ENCODE measurements at places on chromosomes 5 and 9.

GRCh38 chr9:137172901-137173795 is 1.3 kb upstream of the TMEM210 start:
- no peak for DNase-seq

- no peak for DNase-seq
Observed at GRCh38 chr5:24215114-24215513, 429.7 kb downstream of the CDH10 start.

DNA sequence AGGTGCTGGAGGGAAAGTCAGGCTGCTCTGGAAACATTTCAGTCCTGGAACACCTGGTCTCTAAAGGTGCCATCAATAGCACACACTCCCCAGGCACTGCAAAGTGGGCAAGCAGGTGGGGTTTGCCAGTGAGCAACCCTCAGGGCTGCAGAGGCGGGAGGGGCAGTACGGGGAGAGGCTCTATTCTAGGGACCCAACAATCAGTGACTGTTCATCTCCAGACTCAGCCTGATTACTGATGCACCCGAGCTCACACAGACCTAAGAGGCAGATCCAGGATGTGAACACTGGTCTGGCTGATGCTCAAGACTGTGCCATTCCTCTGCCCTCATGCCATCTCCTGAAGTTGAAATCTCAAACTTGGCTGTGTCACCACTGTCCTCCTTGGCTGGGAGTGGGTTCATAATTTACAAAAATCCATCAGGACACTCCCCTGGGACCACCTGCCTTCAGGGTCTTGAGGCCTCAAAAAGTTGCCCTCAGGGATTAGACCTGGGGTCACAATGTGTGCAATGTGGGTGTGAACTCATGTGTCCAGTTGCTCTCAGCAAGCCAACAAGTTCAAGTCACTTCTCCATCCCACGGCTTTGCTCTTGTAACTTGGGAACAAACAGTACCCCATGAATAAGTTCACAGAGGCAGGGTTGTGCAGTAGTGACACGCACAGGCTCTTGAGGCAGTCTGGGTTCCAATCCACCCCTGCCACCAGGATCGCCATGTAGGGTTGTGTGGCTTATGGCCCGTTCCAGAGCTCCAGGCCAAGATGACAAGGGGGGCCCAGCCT is 19.9 kb upstream of the KCNMB1 start:
- DNase-seq = no peak

GRCh38 chr5:170508036-170508435 is 4.2 kb downstream of the KCNIP1 start:
- DNase-seq = no peak

DNA sequence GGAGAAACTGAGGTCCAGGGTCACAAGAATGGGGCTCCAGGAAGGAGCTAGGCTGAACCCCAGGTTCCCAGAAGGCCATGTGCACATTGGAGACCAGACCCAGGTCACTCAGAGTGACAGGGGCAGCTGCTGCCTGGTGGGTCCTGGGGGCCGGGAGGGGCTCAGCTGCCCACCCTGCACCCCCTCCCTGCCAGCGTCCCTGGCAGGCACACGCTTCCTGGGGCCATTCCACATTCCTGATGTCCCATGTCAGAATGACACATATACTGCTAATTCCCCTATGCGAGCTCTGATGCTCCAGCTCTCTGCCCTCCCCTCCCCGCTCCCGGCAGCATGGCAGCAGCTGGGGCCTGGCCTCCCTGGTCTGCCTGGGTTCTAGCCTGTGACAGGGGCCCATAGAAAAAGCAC is 14.0 kb downstream of the FGFR4 start:
- DNase-seq = no peak

GRCh38 chr5:150468206-150468605 is 18.7 kb upstream of the RPS14 start:
- DNase-seq = no peak

DNA sequence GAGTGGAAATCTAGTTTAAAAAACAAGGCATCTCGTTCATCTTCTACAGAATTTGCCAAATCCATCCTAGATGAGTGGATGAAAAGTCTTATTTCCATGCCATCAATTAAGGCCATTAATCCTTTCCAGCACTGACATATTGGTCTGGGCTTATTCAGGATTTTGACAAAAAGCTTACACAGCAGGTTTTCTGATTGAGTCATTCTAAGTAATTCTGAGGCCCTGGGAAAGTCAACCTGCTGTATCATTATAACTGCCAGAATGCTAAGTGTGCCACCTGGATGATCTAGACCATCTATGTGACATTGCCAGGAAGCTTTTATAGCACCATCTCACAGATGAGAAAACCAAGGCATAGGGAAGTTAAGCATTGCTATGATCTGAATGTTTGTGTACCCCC is 132.1 kb upstream of the MAP3K1 start:
- DNase-seq = no peak

- peak; percentile 10 for DNase-seq
Observed at GRCh38 chr5:107948377-107948776, 277.6 kb upstream of the EFNA5 start.

GRCh38 chr5:151683986-151684588 is 2.6 kb downstream of the SPARC start:
- DNase-seq = no peak

All from HEK293T (cell line).